Cerebellar nuclear complex (tissue), 1 donor: ENCODE measurements at places on chromosomes 6 and 20.

DNA sequence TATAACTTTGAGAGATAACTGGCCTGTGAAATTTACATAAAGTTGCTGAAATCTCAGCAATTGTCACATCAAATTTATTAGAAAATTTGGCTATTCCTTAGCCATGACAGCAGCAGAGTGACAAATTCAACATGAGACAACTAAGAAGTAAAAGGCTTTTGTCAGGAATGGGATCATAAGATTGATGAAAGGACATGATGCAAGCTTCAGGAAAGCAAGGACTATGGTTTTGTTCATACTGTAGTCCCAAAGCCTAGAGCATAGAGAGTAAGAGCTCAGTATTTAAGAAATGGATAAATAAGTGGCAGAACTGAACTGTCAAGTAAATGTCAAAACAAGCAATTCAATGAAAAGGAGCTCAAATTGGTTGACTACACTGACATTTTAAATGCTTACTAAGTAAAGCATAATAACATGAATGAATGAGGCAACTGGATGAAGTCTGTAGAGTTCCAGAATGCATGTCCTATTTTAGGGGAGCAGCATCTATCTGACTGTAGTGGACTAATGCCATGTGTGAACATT is 12.6 kb downstream of the PGM3 start:
- no peak for DNase-seq

DNA sequence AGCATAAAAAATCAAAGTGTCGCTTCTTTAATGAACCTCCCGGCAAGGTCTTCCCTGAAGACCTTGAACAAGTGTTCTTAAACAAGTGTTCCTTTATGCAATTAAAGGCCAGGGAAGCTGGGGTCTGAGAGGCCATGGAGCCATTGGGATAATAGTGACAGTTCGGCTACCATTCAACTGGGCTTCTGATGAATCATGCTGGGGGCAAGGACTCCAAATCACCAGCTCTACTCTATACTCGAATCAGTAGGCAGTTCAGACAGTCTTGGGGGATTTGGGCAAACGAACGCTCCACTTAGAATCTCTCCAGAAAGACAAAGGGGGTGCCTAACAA is 34.7 kb upstream of the EZR start:
- DNase-seq, result no peak

GRCh38 chr20:15565786-15566185 is 1007.5 kb downstream of the KIF16B start:
- no peak for DNase-seq

DNA sequence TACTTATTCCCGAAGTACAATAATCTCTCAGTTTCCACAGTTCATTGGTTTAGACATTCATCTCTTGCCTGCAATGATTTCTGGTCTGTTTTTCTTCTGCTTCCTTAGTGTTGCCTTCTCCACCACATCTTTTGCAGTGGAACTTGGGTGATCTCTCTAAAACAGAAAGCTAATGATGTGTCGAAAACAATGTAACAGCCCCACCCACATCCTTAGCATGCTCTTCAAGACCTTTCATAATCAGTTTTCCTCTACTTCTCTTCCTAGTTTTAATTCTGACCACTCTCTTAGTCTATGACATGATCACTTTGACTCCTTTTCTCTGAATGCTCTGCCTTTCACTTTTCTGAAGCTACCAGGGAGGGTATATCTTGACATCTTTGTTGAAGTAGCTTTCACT is 1007.9 kb upstream of the CITED2 start:
- DNase-seq, result no peak

DNA sequence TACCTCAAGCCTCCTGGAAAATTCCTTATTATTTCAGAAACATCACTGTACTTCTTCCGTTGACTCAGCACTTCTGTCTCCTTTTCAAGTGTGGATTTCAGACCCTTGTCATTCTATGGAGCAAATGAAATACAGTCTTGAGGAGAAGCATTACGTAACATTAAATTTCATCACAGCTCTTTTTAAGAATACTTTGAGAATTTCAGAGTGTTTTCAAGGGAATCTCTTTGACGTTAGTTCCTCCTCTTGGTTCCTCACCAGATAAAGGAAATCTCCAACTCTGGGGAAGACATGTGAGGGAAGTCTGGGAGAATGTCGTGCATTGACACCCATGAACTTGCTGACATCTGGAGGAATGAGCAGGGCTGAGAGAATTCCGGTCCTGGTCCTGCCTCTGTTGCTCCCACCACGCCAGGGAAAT is 32.3 kb downstream of the UST start:
- DNase-seq, result no peak

DNA sequence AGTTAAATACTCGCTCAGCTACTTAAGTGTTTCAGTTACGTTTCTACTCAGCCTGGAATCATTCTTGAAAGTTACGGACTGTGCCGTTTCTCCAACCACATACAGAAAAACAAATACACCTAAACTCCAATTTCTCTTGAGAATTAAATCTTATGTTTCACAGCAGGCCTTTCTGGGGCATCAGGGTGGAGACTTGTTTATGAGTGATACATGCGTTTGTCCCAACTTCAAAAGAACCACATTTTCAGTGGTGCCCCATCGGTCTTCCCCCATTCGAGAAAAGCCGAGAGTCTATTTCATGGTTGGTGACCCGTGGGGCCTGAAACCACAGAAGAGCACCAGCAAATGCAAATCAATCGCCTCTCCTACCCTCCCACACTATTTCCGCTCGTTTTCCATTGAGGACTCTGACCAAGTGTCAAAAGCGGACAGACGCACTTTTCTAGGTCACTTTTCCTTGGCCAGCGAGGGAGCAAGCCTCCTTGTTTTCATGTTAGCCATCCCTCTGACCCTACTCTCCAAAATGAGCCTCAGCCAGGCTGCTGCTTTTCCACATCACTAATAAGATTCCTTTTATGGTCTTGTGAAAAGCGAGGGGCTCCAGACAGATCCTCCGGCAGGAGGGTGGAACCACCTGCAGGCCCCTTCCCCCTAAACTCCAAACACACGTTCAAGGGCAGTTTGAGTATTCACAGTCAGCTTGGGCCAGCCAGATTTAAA is 3.1 kb downstream of the JAG1 start:
- no peak for DNase-seq
